ENCODE measurements at places on chromosomes 5 and 9. TPM values are rescaled to one million over a fixed set of nuclear protein-coding genes. Genes with fewer than 3 reads are reported as not detected.

Gene PPIP5K2
- 115 TPM for total RNA-seq

- no peak overlapping the region for H3K4me3 ChIP-seq
- DNase-seq, result no peak
- no peak overlapping the region for H3K27ac ChIP-seq
- peaks cover 13% of the 10 kb centered on the region for H3K36me3 ChIP-seq
- H3K27me3 ChIP-seq, result no peaks in the 10 kb centered on the region
These were observed 1.5 kb downstream of the RMRP start for GRCh38 chr9:35656348-35656747.

DNA sequence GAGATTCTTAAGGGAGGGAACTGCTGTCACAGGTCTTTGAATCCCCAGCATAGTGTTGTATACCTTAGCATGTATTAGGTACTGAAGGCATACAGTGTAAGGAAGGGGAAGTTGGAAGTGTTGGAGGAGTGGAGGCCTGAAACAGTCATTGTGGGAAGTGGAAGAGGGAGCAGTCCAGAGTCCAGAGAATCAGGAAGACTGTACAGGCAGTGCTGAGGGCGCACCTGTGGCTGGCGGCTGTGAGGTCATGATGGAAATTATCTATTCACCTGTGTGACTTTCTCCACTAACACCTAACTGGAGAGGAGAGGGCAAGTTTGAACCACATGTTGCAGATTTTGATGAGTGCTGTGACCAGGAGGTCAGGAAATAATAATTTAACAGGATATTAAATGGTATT is 119.7 kb upstream of the NIPBL start:
- H3K27me3 ChIP-seq, result peaks cover 8% of the 10 kb centered on the region
- H3K4me3 ChIP-seq, result no peak overlapping the region

Gene AGGF1
- total RNA-seq, result 25.2 TPM

DNA sequence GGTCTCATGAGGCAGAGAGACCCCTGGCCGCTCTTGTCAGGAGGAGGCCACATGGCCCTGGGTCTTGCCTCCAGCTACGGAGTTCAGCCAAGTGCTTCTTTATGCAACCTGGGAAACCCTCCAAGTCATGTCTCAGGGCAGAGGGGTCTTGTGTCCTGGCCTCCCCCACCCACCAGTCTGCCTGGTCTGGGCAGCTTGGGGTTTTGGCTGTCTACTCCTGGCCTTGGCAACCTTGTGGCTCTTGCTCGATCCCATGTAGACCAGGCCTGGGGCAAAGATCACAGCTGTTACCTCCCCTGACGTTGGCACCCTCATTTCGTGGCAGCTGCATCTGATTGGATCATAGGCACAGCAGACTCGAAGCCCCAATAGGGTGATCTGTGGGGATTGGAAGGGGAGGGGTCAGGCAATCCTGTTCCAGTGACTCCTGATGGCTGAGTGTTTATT is 28.4 kb downstream of the JADE2 start:
- H3K4me1 ChIP-seq, result peaks cover 66% of the 10 kb centered on the region
- no peaks in the 10 kb centered on the region for H3K27me3 ChIP-seq
- DNase-seq, result no peak
- no peak overlapping the region for H3K4me3 ChIP-seq

- no peaks in the 10 kb centered on the region for H3K36me3 ChIP-seq
- no peaks in the 10 kb centered on the region for H3K4me1 ChIP-seq
- no peak overlapping the region for H3K27ac ChIP-seq
These were observed 419.9 kb upstream of the CDH9 start for GRCh38 chr5:27458287-27458686.

Gene SLC36A3
- total RNA-seq, result not detected

GRCh38 chr9:27261517-27262211 is 35.3 kb downstream of the EQTN start:
- no peak overlapping the region for H3K27ac ChIP-seq
- no peaks in the 10 kb centered on the region for H3K27me3 ChIP-seq
- DNase-seq, result peak; percentile 2
- no peak overlapping the region for H3K4me3 ChIP-seq
- no peaks in the 10 kb centered on the region for H3K36me3 ChIP-seq
- H3K4me1 ChIP-seq, result no peaks in the 10 kb centered on the region

DNA sequence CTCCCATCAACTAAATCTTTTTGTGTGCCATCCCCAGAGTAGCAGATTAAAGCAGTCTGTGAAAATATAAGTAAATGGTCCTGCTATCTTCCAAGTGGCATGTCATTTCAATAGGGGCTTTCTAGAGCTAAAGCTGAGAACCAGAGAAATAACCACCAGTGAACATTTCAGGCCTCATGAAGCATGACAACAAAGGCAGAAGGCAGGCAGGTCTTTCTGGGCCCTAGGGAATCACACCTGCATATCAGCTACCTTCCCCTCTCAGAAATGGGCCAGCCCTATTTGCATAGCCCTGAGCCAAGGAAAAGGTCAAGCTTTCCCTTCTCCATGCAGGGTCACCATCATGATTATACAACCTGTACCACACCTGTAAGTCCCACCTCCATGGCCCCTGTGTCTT is 205.3 kb downstream of the DEPDC1B start:
- H3K27me3 ChIP-seq, result no peaks in the 10 kb centered on the region
- H3K4me3 ChIP-seq, result no peak overlapping the region

DNA sequence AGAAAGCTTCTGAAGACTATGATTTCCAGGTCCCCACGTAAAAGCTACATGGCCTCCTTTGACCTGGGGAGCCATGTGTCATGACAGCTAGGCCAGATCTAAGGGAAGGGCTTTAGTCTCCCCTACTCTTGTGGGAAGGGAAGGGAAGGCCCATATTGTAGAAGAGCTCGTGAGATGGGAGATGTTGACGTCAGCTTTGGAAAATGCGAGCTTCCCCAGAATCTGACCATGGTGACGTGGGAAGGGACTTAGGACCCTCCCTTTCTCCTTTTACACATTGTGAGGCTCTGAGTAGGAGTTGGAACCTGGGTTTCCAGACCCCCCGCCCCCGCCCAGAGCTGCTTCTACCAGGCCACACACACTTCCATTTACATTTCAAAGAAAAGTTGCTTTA is 165.5 kb downstream of the SYK start:
- H3K27ac ChIP-seq, result no peak overlapping the region
- H3K27me3 ChIP-seq, result no peaks in the 10 kb centered on the region
- H3K4me1 ChIP-seq, result peaks cover 46% of the 10 kb centered on the region
- no peak for DNase-seq

DNA sequence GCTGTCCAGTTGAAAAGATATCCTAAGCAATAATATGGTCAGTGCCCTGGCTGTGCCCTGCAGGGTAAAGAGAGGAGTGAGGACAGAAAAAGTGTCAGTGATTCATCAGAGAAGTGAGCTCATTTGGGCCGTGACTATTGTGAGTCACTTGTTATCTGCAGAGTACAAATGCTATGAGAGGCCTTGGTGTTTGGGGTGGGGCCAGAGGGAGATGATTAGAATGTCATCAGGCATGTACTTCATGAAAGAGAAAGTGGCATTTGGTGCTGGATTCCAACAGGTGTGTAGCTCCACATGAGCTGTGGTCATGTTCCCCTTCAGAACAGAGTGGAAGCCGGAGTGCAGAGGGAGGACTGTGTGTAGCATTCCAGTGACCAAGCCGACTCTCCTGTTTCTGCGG is 174.1 kb downstream of the KDM4C start:
- DNase-seq, result no peak
- no peaks in the 10 kb centered on the region for H3K4me1 ChIP-seq
- no peaks in the 10 kb centered on the region for H3K36me3 ChIP-seq
- H3K4me3 ChIP-seq, result no peak overlapping the region
- H3K27me3 ChIP-seq, result no peaks in the 10 kb centered on the region
- no peak overlapping the region for H3K27ac ChIP-seq

Gene TMEM174
- not detected for total RNA-seq

Gene AMBP
- total RNA-seq, result 0.53 TPM

GRCh38 chr5:139592289-139592688 is 31.1 kb downstream of the UBE2D2 start:
- H3K27ac ChIP-seq, result no peak overlapping the region
- no peaks in the 10 kb centered on the region for H3K27me3 ChIP-seq
- peaks cover 22% of the 10 kb centered on the region for H3K4me1 ChIP-seq
- H3K36me3 ChIP-seq, result peaks cover 26% of the 10 kb centered on the region
- H3K4me3 ChIP-seq, result no peak overlapping the region

DNA sequence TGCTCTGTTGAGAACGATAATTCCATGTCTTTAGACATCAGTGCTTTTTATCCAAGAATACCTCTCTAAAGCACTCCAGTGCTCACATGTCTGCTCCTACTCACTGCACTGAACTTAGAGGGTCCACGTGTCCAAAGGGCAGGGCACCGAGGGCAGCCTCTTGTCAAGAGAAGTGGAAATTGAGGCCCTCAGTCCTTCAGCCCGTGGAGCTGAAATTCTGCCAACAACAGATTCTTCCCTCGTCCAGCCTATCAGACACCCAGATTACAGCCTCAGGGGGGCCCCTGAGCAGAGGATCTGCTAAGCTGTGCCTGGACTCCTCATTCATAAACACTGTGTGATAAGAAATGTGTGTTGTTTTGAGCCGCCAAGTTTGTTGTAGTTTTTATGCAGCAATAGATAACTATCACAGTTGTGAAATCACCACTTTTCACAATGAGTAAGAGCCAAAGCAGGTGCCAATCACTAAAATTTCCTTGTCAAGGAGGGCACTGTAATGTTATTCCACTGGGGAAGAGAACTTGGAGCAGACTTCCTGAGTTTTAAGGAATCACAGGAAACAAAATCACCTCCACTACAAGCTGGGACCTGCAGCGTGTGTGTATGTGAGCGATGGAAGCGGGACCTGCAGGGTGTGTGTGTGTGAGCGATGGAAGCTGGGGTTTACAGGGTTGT is 58.8 kb upstream of the IGFBPL1 start:
- H3K27ac ChIP-seq, result no peak overlapping the region
- no peak for DNase-seq
- no peak overlapping the region for H3K4me3 ChIP-seq
- no peaks in the 10 kb centered on the region for H3K36me3 ChIP-seq
- H3K27me3 ChIP-seq, result no peaks in the 10 kb centered on the region

- H3K27me3 ChIP-seq, result no peaks in the 10 kb centered on the region
- no peak overlapping the region for H3K4me3 ChIP-seq
These were observed 141.5 kb upstream of the GAS1 start for GRCh38 chr9:87088621-87089365.

DNA sequence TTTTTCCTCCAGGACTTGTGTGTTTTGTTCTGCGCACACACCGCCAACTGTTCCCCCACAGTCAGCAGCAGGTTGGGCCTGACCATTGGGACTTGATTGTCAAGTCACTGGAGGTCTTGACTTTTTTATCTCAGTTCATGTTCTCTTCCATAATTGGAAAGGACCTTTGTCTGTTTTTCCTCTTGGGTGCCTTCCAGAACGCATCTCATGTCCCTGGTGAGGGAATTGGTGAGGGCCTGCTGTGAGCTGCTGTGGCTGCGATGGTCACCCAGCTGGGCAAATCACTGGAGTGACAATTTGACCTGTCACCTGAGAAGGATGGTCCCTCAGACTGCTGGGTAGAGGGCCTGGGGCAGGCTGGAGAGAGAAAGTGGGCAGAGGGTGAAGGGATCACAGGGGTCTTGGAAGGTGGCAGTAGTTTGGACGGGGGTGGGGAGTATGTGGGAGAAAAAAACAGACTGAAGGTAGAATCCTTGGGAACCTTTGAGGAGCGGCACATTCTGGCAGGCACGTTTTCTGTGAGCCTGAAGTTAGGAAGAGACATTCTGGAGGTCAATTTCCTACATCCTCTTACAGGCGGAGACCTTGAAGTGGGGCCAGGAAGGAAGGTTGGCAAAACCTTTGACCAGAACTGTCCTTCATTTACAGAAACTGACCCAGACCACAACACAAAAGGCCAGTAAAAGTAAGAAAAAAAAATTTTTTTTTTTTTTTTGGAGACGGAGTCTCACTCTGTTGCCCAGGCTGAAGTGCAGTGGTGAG is 4.4 kb downstream of the CDK9 start:
- H3K4me1 ChIP-seq, result peaks cover 8% of the 10 kb centered on the region
- H3K36me3 ChIP-seq, result peaks cover 79% of the 10 kb centered on the region
- no peaks in the 10 kb centered on the region for H3K27me3 ChIP-seq
- no peak overlapping the region for H3K4me3 ChIP-seq

DNA sequence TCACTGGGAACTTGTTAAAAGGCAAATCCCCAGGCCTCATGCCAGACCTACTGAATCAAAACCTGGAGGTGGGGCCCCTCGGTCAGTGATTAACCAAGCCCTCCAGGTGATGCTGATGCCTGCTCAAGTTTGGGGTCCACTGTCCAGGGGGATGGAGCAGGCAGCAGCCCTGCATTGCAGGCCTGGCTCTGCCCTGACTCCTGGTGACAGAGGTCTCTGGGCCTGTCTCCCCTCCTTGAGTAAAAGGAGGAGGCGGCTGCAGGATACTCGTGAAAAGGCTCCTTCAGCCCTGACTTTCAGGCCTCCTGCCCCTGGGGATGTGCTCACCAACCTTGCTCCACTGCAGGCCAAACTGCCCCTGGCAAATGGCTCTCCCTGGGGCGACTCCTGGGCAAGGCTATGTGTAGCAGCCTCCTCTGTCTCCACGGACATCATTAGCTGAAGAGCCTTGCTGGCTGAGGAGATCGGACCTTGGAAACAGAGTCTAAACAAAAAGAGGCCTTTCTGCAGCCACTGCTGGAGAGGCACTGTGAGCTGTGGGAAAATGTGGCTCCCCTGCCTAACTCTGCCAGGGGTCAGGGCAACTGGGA is 134.8 kb upstream of the ALDH1B1 start:
- H3K27ac ChIP-seq, result no peak overlapping the region
- no peaks in the 10 kb centered on the region for H3K4me1 ChIP-seq
- no peak overlapping the region for H3K4me3 ChIP-seq
- DNase-seq, result no peak
- H3K36me3 ChIP-seq, result no peaks in the 10 kb centered on the region

GRCh38 chr5:17259630-17260257 is 42.3 kb downstream of the BASP1 start:
- H3K27me3 ChIP-seq, result no peaks in the 10 kb centered on the region
- DNase-seq, result peak; percentile 63
- H3K36me3 ChIP-seq, result peaks cover 68% of the 10 kb centered on the region
- H3K4me3 ChIP-seq, result no peak overlapping the region
- H3K4me1 ChIP-seq, result peaks cover 81% of the 10 kb centered on the region

DNA sequence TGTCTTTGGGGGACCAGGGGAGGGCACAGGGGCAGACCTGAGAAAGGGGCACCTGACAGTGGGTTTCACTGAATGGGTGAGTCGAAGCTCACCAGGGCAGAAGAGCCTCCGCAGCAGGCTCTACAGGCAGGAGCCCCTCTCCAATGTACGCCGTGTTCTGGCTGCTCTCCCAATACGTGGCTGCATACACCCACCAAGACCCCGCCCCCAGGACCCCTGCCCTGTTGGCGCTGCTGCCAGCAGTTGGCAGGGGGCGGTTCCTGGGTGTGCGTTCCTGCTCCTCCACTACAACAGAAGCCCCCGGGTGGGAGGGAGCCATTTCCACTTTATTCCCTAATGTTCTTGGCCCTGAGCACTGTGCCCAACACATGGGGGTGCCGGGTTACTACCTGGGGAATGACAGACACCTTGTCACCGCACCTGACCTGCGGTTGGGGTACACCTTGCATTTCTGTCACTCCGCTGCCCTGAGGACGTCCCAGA is 30.3 kb downstream of the SARDH start:
- H3K27ac ChIP-seq, result no peak overlapping the region
- DNase-seq, result no peak
- no peak overlapping the region for H3K4me3 ChIP-seq
- H3K36me3 ChIP-seq, result peaks cover 42% of the 10 kb centered on the region
